NCI-H526 (cell line): ENCODE measurements at places on chromosomes 1 and 21.

- peak; percentile 84 for DNase-seq
Observed at GRCh38 chr1:19786988-19787423, 12.7 kb downstream of the TMCO4 start.

GRCh38 chr1:111904478-111905218, 84.8 kb downstream of the KCND3 start:
- DNase-seq, result no peak

DNA sequence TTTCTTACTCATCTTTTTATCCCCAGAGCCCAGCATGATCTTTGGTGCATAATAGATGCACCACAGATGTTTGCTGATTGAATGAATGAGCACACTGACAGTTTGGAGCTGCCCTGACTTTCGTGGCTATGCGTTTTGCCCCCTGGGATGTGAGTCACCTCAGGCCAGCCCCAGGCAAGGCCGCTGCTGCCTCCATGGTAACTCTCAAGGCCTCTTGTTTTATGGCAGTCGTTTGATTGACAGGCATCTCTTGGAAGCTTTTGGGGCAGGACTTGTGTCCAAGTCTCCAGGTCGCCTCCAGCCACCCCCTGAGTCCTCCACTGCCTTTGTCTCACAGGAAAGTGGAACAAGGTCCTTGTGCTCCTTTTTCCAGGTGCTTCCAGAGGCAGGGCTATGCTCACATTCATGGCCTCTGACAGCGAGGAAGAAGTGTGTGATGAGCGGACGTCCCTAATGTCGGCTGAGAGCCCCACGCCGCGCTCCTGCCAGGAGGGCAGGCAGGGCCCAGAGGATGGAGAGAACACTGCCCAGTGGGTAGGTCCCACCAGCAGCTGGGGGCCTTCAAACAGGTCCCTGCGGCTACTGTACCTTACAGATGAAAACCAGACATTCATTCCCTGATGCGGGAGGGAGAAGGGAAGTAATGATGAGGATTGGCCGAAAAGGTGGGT, 11.2 kb downstream of the PSEN2 start:
- no peak for DNase-seq

- no peak for DNase-seq
Observed at GRCh38 chr1:59978026-59978425, 51.5 kb upstream of the CYP2J2 start.

DNA sequence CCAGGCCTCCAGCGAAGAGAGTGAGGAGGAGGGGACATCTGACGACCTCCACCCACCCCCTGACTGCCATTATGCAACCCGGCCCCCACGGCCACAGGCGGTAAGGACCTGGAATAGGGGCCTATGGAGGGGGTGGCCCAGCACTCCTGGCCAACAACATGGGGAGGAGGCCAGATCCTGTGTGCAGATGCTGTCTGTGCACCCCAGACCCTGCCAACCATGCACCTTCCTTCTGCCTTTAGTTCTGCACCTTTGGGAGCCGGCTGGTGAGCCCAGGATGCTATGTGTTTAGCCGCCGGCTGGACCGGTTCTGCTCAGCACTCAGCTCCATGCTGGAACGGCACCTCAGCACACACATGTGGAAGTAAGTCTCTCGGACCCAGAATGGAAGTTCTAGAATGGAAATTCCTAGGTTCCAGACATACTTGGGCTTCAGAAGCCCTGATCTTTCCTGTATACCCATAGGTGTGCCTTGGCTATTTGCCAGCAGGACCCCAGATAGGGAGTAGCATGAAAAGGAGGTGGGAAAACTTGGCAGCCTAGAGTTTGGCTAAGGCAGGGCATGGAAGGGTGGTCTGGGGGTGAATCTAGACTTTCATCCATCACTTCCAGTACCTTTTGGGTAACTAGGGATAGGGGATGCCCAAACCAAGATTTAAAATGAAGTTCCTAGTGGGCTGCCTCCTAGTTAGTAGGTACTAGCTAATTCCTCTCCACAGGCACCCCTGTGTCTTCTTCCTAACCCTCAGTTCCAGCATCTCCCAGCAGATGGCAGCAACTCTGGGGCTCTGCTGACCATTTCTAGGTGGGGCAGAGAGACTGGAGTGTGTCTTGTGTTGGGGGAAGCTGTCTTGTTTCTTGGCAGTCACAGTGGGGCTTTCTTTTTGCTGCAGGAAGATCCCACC, 3.6 kb upstream of the CYB561D1 start:
- peak; percentile 71 for DNase-seq

- DNase-seq, result no peak
Observed at GRCh38 chr1:169132512-169133227, 26.2 kb downstream of the ATP1B1 start.

DNA sequence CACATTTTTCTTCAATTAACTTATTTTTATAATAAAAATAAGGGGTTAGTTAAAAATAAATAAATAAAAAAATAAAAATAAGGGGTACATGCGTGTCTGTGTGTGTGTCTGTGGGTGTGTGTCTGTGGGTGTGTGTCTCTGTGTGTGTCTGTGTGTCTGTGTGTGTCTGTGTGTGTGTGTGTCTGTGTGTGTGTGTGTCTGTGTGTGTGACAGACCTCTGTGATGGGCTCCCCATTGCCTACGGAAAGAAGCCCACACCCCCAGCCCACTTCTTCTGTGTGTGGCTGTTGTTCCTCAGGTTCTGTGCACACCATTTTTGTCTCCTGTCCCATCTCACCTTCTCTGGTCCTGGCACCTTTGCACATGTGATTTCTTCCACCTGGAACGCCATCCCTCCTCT, 9.9 kb downstream of the PHLDA3 start:
- DNase-seq, result no peak

- DNase-seq, result no peak
Observed at GRCh38 chr1:25691211-25691610, 74.6 kb downstream of the MAN1C1 start.

- no peak for DNase-seq
Observed at GRCh38 chr1:117930173-117930447, 571 bp downstream of the WDR3 start.

- DNase-seq, result peak; percentile 25
Observed at GRCh38 chr1:59766227-59766855, 48.4 kb upstream of the HOOK1 start.

DNA sequence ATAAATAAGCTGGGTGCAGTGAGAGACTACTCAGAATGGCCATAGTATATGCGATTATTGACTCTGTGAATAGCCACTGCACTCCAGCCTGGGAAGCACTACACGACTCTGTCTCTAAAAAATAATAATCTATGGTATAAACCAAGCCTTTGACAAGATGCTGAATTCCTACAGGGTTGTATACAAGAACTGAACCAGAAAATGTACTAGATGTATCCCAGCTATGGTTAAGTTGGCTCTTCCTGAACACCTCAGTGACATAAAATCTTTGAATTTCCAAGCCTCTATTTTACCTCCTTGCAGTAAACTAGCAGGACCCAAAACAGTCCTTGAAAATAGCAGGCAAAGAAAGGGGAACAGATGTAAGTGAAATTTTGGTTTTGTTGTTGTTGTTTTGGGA, 32.5 kb downstream of the PTP4A2 start:
- no peak for DNase-seq

DNA sequence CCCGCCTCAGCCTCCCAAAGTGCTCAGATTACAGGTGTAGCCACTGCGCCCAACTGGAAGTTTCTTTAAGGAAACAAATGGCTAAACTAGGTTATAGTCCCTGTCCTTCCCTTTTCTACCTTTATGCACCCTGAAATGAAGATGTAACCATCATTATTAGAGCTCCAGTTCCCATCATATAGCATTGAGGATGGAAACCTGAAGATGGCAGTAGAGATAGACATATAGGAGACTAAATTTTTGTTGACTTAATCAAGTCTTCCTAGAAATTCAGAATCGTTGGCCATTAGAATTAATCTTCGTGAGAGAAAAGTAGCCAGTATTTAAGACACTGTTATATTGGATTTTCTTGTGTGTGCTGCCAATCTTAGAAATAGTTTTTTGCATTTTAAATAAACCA, 1016.3 kb upstream of the NCAM2 start:
- peak; percentile 10 for DNase-seq

GRCh38 chr21:38788275-38788905, 17.3 kb upstream of the ETS2 start:
- DNase-seq, result peak; percentile 39

DNA sequence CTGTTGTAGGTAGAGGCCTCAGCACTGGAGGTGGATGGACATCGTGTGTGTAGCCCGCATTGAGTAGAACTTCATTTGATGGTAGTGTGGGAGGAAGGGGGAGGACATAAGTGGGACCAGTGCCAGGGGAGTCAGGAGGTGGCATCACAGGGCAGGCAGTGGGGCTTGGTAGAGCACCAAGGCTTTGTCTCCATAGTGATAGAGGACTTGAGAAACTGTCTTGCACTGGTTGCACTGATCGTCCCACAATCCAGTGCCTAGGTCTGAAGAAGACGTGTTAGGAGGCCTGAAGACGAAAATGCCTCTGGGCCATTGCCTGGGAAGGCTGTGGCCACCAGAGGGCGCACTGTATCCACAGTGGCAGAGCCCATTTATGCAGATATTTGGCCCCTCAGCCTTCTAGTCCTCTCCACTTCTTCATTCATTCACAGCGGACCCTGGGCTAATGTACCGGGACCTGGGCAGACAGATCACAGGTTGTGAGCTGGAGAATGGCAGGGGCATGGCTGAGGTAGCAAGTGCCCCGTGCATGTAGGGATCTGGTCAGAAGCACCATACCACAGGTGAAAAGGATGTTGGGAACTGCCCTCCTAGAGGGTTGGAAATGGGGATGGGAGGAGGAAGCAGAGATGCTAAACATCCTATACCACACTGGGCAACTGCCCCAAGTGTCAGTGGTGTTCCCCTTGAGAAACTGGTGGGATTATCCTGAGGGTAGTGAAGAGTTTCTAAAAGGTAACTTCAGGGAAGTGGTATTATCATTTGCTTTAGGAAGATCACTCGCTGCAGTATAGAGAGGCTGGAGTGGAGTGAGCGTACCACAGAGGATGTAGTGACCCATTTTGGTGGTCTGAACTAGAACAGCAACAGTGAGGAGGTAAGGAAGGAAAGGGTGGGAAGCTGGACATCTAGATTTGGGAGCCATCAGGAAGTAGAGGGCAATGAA, 95.3 kb downstream of the PIK3R3 start:
- DNase-seq, result peak; percentile 59

DNA sequence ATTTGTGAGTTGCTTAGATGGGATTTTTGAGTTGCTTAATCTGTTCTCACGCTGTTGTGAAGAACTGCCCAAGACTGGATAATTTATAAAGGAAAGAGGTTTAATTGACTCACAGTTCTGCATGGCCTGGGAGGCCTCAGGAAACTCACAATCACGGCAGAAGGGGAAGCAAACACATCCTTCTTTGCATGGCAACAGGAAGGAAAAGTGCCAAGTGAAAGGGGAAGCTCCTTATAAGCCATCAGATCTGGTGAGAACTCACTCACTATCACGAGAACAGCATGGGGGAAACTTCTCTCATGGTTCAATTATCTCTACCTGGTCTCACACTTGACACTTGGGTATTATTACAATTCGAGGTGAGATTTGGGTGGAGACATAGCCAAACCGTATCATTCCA, 10.3 kb downstream of the CLIC6 start:
- no peak for DNase-seq

DNA sequence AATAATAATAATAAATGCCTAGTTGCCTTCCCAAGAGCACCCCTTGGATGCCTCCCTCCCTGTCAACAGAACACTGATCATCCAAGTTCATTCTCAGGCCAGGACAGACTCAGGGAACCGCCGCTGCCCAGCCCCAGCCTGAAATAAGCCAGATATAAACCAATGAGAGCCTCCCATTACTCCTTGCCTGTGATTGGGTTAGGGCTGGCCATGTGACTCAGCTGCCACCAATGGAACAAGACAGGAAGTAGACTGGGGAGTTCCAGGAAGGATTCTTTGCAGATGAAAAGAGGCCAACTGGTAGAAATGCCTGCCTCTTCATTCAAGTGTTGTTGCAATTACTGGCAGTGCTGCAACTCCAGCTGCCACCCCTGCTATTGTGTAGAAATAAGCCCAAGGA, 146.4 kb upstream of the TIAM1 start:
- no peak for DNase-seq

GRCh38 chr21:44436958-44437357, 18.4 kb upstream of the LRRC3 start:
- no peak for DNase-seq

GRCh38 chr1:28437924-28438699, 67.7 kb upstream of the RCC1 start:
- no peak for DNase-seq

DNA sequence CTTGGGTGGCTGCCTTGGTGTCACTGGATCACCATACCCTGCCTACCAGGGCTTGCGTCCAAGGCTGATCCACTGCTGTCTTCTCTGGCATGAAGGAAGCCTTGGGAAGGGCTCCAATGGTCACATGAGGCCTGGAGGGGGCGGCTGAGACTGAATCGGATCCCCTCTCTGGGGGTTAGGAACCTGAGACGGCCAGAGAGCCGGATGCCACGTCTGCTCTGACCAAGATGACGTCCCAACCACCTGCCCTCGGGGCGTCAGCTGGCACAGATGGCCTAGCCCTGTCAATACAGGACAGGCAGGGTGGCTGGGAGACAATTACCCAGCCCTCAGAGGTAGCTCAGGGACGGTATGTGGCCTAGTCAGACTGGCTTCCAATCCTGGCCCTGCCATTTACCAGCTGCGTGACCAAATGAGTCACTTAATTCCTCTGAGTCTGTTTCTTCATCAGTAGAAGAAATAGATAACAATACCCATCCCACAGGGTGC, 5.4 kb downstream of the TRIM62 start:
- no peak for DNase-seq

DNA sequence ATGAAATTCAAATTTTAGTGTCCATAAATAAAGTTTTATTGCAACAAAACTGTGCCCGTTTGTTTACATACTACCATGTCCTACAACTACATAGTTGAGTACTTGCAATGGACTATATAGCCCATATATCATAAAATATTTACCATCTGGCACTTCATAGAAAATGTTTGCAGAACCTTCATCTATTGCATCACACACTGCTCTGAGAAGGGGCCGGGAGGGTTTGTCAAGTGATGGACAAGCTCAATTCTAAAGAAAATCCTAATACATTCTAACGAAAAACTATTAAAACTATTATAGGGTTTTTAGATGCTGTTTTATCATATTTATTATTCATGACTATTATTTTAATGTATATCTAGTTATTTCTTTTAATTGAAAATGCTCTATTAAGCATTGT, 35.9 kb downstream of the RGSL1 start:
- DNase-seq, result no peak

GRCh38 chr1:6454856-6455751, 10.9 kb downstream of the TNFRSF25 start:
- no peak for DNase-seq

- DNase-seq, result no peak
Observed at GRCh38 chr21:42837421-42838211, 41.7 kb downstream of the WDR4 start.

GRCh38 chr1:153639280-153639679, 5.4 kb downstream of the CHTOP start:
- DNase-seq, result no peak

DNA sequence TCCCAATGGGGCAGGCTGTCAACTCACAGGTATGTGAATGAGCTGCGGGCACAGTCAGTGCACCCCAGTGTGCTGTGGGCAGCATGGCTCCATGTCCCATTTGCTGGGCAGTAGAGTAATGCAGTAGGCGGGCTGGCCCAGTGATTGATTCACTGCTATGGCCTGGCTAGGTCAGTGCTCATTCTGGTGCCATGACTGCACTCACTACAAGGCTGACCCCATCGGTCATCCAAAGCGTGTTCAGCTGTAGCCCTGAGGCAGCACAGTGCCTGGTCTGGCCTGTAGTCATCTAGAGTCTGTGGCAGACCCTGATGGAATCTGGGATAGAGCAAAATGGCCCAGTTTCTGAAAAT, 7.4 kb downstream of the HYI start:
- DNase-seq, result no peak

- no peak for DNase-seq
Observed at GRCh38 chr1:89887713-89888112, 66.9 kb downstream of the LRRC8D start.
